Activated CD8-positive, alpha-beta memory T cell treated with anti-CD3 and anti-CD28 coated beads for 1 hour (primary cell): ENCODE measurements at places on chromosomes 2 and 18.

DNA sequence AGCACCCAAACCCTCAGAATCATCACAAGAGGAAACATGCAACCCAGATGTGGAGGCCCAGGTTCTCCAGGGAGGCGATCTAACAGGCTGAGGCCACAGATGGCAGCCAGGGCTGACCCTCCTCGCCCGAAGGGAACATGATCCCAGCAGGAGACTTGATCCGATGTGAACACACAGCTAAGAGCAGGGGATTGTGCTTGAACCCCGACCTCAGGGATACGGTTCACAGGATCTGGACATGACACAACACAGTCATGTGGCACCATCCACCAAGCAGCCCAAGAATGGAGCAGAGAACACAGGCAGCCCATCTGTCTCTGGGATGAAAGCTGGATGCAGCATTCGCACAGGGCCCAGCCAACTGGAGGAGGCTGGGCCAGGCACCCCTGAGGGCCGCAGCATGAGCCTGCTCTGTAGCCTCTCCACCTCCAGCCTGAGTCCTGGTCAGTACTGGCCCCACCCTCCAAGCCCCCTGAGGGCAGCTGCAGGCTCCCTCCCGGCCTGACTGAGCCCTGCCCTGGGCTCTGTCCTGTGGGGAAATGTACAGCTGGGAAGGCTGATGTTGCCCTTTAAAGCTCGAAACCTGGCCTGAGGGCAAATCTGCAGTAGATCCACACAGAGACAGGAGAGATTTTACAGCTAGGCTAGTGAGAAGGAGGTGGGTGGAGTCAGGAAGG is 39.0 kb downstream of the AQP12A start:
- DNase-seq, result no peak

DNA sequence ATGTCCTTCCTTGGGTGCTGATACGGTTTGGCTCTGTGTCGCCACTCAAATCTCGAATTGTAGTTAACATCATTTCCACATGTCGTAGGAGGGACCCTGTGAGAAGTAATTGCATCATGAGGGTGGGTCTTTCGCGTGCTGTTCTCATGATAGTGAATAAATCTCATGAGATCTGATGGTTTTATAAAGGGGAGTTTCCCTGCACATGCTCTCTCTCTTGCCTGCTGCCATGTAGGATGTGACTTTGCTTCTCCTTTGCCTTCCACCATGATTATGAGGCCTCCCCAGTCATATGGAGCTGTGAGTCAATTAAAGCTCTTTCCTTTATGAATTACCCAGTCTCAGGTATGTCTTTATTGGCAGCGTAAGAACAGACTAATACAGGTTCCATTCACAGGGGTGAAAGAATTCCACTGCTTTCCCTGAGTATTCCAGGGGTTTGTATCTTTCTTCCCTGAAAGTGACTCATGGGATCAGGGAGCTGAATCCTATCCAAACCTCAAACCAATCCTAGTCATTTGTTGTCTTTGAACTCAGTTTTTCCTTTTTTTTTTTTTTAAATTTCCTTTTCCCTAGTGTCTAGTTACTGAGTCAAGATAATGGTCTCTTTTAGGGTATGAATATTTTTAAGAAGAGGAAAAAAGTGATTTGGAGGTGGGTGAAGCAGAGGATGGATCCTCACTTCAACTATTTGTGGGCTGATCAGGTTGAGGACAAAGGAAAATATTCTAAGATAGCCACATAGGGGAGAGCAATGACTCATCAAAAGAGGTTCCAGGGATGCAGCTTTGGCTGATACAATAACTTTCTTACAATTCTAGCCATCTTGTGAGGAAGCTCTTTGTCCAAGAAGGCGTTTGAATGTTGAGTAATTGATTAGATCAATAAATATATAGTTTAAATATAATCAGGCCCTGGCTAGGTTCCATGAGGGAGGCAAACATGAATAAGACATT is 19.5 kb upstream of the KCNE4 start:
- no peak for DNase-seq

- DNase-seq, result no peak
Observed at GRCh38 chr2:98379311-98380202, 33.3 kb downstream of the CNGA3 start.

- no peak for DNase-seq
Observed at GRCh38 chr18:54991981-54992380, 32.7 kb upstream of the CCDC68 start.

DNA sequence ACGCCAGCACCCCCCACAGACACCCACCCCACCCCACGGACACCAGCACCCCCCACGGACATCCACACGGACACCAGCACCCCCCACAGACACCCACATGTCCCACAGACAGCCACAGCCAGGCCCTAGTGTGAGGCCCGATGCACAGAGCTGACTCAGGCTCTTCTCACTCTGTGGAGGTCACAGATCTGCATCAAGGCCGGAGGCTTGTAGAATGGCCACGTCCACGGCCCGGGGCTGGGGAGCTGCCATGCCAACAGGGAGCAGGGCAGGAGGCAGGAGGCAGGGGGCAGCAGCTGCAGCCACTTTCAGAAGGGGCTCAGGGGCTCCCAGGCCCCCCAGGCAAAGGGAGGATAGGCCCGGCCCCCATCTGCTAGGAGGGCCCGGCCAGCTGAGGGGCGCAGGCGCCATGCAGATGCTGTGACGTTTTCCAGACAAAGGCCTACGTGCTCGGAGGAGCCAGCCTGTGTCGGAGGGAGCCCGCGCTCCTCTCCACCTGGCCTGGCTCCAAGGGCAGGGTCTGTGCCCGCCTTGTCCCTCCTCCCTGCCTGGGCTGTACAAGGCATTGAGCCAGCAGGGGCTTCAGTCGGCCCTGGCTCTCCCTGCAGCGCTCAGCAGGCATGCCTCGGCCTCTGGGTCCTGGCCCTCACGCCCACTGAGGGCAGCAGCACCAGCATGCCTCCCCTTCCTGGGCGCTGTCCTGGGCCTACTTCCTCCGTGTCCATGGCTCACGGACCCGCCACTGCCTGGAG is 249.0 kb downstream of the TWIST2 start:
- DNase-seq, result no peak

DNA sequence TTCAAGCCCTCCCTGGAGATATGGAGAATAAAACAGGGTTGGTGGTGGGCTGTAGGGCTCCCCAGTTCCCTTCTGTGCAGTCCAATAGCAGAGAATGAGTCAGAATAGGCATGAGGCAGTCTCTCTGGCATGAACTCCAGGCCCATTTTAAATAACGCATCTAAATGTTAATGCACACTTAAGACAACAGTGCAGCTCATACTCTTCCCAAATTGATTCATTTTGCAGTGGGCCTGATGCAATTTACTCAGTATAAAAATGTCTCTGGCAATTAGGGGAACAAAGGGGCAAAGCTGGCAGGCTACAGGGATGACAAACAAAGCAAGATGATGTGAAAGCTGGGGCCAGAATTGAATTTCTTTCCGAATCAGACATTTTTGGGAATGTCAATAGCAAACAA is 402.8 kb downstream of the CLIP4 start:
- DNase-seq, result no peak

- DNase-seq, result no peak
Observed at GRCh38 chr18:75010689-75011088, 198.2 kb downstream of the PTGR3 start.
